ENCODE measurements at places on chromosomes 11 and 22. TPM values are rescaled to one million over a fixed set of nuclear protein-coding genes. Genes with fewer than 3 reads are reported as not detected.

The PIH1D2 gene
- polyA plus RNA-seq: 5.1 TPM

The LSP1 gene
- 121 TPM for polyA plus RNA-seq

The MAJIN gene
- polyA plus RNA-seq: 0.24 TPM

The PNPLA5 gene
- not detected for polyA plus RNA-seq

The RIBC2 gene
- 2.8 TPM for polyA plus RNA-seq

The DEUP1 gene
- polyA plus RNA-seq: 0.45 TPM

The SERPINH1 gene
- 340 TPM for polyA plus RNA-seq

The MYO18B gene
- 0.02 TPM for polyA plus RNA-seq

The IL18 gene
- polyA plus RNA-seq: 88.9 TPM

The FBLN1 gene
- polyA plus RNA-seq: 116 TPM

The MCM5 gene
- polyA plus RNA-seq: 20.7 TPM

The STX3 gene
- polyA plus RNA-seq: 46.0 TPM

The OR51E2 gene
- not detected for polyA plus RNA-seq

The ASCL2 gene
- 2.2 TPM for polyA plus RNA-seq

The CNGA4 gene
- polyA plus RNA-seq: 3.5 TPM

The OR5D13 gene
- polyA plus RNA-seq: not detected

The TMPRSS13 gene
- polyA plus RNA-seq: 5.8 TPM

The DGKZ gene
- polyA plus RNA-seq: 42.2 TPM
